ENCODE measurements at places on chromosomes 6 and 20. TPM values are rescaled to one million over a fixed set of nuclear protein-coding genes. Genes with fewer than 3 reads are reported as not detected.

DNA sequence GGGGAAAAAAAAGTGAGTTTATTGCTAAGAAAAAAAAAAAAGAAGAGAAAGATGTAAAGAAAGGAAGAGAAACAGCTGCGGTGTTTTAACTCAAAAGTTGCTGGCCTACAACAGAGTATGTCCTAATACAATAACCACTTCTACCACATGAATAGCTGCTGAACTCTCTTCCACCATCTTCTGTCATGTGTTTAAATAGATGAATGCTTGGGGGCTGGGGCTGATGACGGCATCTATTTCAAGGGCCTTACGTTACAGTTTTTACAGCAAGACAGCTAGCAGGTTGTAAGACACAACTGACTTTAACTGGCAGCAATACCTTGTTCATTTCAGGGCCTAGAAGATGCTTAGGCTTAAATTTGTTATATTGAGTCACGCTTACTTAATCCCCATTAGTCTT lies 50.4 kb downstream of the MAP3K7 start:
- no peak for DNase-seq

Gene CCN6
- not detected for total RNA-seq

Gene MEP1A
- 0.08 TPM for total RNA-seq

GRCh38 chr6:33190504-33191107 lies 1.7 kb downstream of the COL11A2 start:
- DNase-seq = no peak

- DNase-seq = no peak
Measured at GRCh38 chr20:63896264-63897105, 1.6 kb downstream of the DNAJC5 start.

Gene MAFB
- total RNA-seq = 0.25 TPM

DNA sequence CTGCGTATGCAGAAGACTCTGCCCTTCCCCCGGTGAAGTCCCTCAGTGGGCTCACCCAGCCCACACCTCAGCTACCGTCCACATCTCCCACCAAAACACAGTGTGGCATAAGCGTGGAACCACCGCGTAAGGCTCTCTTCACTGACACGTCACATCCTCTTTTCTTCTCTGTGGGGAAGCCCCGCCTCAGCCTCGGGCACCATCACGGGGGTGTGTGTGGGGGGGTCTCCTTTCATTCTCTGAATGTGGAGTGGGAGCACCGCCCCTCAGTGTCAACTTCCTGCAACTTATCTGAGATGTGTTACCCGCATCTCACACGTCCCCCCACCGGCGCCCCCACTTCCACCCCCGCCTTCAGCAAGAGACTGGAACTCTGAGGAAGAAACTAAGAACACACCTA lies 388.4 kb upstream of the JARID2 start:
- no peak for DNase-seq

Gene PTPRA
- total RNA-seq = 30.1 TPM

- DNase-seq = no peak
Measured at GRCh38 chr6:120681204-120681603, 653.1 kb downstream of the TBC1D32 start.

GRCh38 chr20:60238992-60239660 lies 280.9 kb downstream of the CDH26 start:
- no peak for DNase-seq

DNA sequence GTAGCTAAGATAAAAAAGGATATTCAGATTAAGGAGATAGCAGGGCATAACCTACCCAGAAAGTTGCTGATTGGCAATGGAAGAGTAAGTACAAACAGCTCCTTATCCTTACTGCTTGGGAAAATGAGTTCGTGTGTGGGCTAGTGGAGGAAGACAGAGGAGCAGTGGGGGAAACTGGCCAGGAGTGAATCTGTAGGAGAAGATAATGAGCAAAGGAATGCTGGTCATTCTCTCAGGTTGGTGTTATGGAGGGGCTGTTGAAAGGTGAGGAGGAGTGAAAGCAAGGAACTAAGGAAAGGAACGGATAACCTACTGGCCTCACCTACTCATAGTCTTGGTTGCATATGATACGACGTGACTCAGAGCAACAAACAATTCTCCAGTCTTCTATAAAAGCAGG lies 7.3 kb upstream of the GJB7 start:
- DNase-seq = no peak

DNA sequence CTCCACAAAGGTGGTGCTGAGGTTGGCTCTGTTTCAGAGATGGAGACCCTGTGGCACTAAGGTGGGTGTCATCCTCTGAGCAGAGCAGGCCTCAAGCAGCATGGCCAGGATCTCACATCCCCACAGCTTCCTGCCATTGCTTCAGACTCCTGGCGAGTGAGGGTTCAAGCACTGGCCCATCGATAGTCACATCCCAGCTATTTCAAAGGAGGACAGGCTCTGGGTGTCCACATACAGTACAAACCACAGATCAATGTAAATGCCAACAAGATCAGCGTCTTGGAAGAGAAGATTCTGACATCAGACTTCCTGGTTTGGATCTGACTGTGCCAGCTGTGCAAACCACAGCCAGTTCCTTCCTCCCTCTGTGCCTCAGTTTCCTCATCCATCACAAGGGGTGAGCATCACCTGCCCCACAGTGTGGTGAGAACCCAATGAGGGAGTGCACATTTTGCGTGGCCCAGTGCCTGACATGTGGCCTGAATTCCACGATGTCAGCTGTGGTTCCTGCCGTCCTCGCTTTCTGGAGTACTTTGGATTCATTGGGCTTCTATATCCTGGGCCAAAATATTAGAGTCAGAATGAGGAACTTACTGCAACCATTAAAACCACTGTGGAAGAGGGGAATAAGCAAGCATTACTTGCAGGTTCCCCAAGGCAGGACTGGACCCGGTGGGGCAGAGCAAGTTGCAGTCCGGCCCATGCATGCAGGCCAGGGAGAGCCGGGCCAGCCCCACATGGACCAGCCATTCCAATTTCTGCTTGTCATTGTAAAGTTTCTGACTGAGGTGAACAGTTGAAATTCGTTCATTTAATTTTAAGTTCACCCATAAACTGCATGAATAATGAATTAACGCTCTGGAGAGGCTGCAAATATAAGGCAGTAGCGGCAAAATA lies 236.0 kb downstream of the TTLL2 start:
- DNase-seq = no peak

Gene ZC3H12D
- 0.10 TPM for total RNA-seq

DNA sequence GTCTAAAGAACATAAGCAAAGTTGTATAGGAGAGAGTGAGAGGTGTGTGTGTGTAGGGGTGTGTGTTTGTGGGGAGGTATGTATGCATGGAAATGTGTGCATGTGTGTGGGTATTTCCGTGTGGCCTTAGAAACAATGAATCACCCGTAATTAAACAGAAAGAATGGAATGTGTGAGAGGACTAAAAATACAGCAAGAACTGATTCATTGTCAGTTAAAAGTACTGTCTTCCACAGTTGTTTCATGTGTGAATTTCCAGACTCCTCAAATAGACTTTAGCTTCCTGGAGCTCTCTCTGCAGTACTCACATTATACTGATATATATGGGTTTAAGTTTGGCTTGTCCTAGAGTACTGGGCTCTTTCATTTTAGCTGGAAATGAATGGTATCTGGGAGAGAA lies 145.7 kb downstream of the RIMS1 start:
- DNase-seq = peak; percentile 18

- DNase-seq = no peak
Measured at GRCh38 chr6:70325009-70325408, 22.1 kb upstream of the COL9A1 start.

GRCh38 chr6:37820718-37821079 lies 1.2 kb downstream of the ZFAND3 start:
- no peak for DNase-seq

GRCh38 chr20:15814360-15814759 lies 758.9 kb downstream of the KIF16B start:
- no peak for DNase-seq

DNA sequence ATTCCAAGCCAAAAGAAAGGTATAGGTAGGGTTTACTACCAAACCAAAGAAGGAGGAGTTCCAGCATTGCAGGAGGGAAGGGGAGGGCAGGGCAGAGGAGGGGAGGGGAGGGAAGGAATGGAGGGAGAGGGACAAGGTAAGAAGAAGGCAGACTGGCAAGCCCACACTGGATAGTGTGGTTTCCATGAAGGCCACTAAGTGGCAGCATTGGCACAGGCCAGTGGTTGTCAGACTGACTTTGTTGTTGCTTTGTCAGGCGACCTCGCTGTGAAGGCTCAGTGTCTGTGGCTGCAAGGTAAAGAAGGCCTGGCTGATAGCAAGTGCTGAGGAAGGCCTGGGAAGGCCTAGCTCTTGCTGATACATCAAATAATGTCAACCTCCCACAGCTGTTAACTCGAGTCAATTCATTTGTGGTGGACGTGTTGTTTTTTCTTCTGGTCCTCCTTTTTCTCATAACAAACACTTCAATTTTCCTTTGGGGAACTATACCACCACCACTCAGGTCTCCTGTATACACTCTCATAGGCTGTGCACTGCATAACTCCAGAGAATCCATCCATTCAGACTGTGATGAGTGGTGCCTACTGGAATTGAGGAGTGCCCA lies 7.7 kb upstream of the ZNF334 start:
- DNase-seq = peak; percentile 52

DNA sequence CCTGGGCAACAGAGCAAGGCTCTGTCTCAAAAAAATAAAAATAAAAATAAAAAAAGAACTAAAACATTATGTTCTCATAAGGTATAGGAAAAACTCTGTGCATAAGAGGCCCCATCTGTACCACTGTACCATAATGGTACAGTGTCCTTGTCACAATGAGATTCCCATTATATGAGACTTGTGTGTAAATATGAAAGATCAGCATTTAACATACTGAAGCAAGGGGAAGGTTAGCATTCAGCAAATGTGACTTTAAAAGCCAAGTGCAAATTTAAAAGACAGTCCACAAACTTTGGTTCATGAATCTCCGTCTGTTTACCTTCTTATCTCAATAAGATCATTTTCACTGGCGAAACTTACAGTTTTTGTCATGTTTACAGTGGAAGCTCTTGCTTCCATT lies 16.2 kb downstream of the DSP start:
- no peak for DNase-seq

- DNase-seq = peak; percentile 80
Measured at GRCh38 chr6:44265007-44265721, at the start of gene NFKBIE. NFKBIE (minus strand) TSS chr6:44265551; CDS start chr6:44265346, 205 bp downstream.

GRCh38 chr20:57787151-57787989 lies 77.6 kb upstream of the PMEPA1 start:
- no peak for DNase-seq

Gene SLC22A1
- not detected for total RNA-seq

Gene FRMD1
- total RNA-seq = not detected

GRCh38 chr6:66655420-66655819 lies 948.4 kb upstream of the EYS start:
- no peak for DNase-seq

Gene ID1
- total RNA-seq = 489 TPM

Gene TMEM170B
- total RNA-seq = 0.95 TPM

DNA sequence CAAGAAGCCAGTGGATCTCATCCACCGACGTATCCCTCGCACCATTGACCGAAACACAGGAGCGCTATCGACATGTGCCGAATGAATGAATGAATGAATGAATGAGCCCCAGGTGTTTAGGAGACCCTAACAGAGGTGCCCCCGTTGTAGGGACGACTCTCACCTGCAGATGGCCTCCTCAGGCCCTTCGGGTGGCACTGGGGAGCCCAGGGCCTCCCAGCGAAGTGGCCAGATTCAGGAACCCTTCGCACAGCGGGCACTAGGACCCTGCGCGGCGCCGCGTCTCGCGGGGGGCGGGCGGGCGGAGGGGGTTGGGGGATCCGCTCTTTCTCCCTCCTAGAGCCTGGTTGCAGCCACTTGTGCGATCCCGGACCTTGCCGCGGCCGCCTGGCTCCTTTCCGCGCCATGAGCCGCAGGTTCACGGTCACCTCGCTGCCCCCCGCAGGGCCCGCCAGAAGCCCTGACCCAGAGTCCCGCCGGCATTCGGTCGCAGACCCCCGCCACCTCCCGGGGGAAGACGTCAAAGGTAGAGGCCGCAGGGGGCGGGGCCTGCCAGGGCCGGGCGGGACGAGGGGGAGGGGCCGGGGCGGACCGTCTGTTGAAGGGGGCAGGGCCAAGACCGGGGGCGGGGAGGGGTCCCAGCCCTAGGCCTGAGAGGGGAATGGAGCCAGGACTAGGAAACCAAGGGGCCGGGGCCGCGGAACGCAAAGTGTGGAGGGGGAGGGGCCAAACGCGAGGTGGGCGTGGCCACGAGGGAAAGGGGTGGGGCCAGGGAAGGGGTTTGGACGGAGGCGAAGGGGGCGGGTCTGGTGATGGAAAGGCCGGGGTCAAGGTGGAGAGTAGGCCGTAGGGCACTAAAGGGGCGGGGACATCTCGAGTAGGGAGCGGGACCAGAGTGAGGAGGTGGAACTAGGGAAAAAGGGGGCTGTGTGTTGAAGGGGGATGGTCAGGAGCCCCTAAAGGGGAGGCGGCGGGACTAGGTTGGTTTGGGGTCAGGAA lies 7.4 kb upstream of the SLC12A5 start:
- DNase-seq = no peak

DNA sequence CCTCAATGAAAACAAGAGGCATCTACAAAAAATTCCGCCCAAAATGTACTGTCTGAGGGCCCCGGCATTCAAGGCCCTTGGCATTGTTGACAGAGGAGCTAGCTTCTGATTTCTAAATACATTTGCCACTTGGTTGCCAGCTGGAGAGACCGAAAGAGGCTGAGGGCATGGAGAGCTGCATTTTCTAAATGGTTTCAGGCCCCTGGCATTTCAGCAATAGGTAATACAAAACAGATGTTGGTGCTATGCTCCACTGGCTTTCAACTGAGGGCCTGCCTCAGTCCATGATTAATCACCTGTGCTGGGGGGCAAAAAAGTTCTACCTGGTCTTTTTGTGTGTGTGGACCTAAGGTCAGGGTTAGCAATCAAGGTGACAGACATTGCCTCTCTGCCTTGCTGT lies 79.5 kb upstream of the ISM1 start:
- DNase-seq = peak; percentile 21

GRCh38 chr6:34798057-34798456 lies 6.2 kb downstream of the BLTP3A start:
- DNase-seq = no peak

Gene GLP1R
- total RNA-seq = not detected

- no peak for DNase-seq
Measured at GRCh38 chr20:57742507-57743181, 32.8 kb upstream of the PMEPA1 start.

DNA sequence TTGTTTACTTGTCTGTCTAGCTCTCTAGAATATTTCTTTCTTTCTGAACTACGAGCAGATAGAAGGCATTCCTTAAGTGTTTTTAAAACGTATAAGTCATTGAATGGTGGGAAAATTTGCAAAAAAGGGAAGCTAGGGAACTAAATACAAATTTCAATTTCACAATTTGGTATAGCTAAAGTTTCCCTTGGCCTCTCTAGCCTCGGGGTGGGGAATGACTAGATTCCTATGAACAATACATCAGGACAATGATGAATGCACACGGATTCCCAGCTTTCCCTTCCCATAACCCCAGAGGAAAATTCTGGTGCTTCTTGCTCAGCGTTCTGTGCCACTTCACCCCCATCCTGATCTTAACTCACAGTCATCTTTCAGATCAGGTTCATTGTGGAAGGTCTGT lies 113.3 kb upstream of the ASF1A start:
- no peak for DNase-seq

GRCh38 chr20:2658414-2659354 lies 5.3 kb downstream of the IDH3B start:
- DNase-seq = peak; percentile 21

GRCh38 chr6:116330511-116330910 lies 40.2 kb upstream of the DSE start:
- DNase-seq = no peak
